ENCODE measurements at places on chromosomes 1 and 21.

- no peak for DNase-seq
Observed at GRCh38 chr1:20115479-20115878, 3.9 kb downstream of the PLA2G2D start.

DNA sequence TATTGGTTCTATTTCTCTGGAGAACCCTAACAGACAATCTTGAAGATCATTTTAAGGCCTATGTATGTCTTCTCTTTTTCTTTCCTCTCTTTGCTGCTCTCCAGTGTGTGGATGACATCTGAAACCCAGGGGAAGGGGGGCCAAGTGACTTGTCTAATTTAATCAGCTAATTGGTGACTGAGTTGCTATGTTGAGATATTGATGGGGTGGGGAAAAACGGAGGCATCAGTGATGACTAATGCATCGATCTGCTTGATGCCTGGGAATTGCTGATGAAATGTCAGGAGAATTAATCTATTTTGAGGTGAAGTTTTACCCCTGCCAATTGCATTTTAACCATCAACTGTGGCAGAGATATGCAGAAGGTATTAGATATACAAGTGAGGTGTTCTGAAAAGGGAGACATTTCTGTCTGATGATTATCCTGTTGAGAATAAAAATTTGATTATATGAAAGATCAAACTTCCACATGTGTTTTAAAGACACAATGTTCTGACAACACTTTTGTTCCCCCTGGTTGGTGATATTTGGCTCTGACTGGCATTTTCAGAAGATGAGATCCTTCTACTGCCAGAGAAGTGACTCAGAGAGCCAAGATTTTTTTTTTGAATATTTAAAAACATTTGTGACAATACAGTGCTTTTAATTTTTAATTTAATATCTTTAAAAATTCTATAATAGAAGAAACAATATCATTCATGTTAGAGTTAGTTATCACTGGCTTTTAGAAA lies 18.7 kb upstream of the PTGFR start:
- DNase-seq = no peak

- DNase-seq = no peak
Observed at GRCh38 chr1:145758116-145758515, 38.8 kb downstream of the CD160 start.

DNA sequence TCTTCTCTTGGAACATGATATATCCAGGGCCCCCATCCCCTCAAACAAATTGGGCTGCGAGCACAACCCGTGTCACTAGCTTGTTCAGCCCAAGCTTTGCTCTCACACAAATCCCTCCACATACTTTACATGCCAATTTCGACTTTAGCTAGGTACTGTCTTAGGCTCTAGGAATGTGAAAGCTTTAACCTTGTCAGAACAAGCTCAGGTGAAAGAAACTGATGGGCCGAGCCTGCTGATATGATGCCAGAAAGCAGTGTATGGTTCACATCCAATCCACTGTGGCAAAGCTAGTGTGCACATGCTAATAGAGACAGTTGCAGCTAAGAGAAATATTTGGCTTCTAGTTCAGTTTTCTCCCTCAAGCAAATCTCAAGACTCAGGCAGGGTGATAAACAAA lies 79.5 kb downstream of the TNFSF18 start:
- DNase-seq = no peak

- peak; percentile 5 for DNase-seq
Observed at GRCh38 chr1:3652548-3653285, 401 bp downstream of the TP73 start.

- no peak for DNase-seq
Observed at GRCh38 chr1:3779912-3780416, 7.4 kb downstream of the SMIM1 start.
